ENCODE measurements at places on chromosomes 3 and 15.

DNA sequence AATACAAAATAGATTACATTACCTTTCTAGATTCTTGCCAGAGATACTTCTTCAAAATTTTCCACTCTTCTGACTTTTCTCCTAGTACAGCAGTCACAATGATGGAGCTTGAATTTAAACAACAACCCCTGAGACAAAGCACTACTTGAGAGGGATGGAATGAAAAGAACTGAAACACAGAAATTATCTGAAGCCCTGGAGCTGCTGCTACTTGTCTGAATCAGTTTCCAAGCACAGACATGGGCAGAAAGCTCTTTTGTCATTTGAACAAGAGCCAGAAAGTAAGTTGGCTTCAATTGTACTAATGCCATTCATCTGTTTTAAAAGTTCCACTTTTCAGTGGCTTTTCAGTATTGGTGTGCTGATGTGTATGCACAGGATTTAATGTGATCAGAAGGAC is 718.5 kb upstream of the ARPP21 start:
- DNase-seq: no peak

DNA sequence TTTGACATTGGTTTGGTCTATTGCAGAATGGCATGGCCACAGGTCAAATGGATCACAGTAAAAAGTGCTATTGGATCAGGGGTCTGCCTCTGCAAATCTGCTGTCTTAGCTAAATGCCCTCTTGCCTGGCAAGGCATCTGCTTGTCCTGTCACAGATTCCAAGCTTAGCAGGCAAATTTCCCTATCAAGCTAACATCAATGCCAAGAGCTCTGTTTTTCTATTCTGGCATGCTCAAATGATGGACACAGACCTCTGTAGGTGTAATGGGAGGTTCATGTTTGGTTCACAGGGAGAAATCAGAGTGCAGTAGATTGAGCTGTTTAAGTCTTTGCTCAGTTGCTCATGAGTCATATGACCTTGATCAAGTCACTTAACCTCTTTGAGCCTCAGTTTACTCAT is 54.8 kb upstream of the CPB1 start:
- DNase-seq: no peak

DNA sequence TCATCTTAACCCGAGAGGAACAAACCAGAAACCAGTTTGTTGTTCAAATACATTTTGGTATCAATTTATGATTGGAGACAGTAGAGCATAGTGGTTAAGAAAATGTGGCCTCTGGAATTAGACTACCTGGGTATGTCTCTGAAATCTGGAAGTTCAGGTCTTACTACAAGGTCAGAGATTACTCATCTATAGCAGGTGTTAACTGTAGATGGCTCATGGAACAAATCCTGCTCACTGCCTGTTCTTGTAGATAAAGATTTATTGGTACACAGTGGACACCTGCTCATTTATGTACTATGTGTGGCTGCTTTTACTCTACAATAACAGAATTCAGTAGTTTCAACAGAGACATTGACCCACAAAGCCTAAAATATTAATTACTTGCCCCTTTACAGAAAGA is 413.3 kb downstream of the CNTN6 start:
- DNase-seq: no peak

DNA sequence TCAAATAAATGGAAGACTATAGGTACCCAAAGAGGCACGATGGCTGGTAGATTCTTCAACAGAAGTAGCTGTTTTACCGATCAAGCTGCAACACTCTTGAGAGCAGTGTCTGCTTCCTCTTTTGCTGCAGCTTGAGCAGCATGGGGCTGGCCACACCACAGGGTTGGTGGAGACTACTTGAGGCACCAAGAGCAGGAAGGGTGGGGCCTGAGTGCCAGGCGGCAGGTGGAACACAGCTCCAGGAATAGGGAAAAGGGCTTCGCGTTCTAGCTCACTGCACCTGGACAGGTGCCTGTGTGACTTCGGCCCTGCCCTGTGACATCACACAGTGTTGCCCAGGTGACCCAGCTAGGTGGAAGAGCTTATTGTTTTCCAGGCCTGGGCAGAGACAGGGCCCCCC is at the start of gene CCDC33:
CCDC33 (plus strand) TSS at position 365 of the 400 bp plus-strand sequence. CDS start 394 bp downstream, outside the sequence.
- no peak for DNase-seq

GRCh38 chr15:92053753-92054316 is 200.3 kb downstream of the SLCO3A1 start:
- no peak for DNase-seq

DNA sequence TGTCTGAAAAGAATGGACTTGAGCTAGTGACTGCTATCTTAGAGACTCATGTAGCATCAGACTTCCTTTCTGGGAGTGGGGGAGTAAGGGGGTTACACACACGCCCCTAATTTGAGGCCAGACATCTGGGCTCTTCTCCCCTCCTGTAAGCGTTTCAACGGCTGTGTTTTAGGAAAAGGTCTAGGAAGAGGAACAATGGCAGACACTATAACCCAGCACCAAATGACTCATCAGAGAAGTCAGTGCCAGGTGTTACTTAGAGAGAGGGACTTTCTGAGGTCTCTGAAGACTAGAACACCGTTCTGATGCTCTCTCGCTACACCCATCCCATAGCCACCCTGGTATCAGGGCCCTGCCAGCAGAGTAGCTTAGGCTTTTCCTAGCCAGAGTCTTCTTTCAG is 65.5 kb downstream of the SSUH2 start:
- DNase-seq: no peak

- DNase-seq: no peak
Measured at GRCh38 chr3:21534462-21534861, 216.5 kb downstream of the ZNF385D start.

GRCh38 chr3:151751161-151751560 is 17.4 kb downstream of the AADACL2 start:
- no peak for DNase-seq

GRCh38 chr3:123296836-123297626 is 95.3 kb downstream of the SEC22A start:
- no peak for DNase-seq

DNA sequence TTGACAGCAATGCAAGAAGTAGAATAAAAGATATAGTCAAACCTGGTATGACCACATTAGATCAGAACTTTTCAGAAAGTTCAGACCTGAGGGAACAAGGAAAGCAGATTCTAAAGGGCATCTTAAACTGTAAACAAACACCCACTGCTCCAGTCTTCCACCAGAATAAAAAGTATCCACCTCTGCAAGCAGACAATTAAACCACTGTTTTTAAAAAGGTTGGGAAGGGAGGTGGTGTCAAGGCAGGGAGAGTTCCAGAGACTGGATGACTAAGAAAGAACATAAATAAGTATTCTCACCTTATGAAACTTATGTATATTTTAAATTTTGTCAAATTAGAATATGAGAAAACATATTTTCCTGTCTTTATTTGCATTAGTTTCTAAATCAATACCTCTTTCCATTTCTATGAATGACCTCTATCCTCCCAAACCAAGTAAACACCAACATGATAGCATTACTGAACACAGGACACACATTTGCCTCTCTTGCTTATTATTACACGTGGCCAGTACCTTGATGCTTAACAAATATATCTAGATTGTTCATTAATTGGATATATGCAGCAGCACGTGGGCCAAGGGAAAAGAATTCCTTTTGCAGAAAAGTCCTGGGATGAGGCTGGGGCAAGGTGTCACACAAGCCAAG is 31.6 kb downstream of the PIK3CB start:
- no peak for DNase-seq

GRCh38 chr3:184133840-184134745 is 1.1 kb upstream of the EIF2B5 start:
- DNase-seq: peak; percentile 61

GRCh38 chr3:153595186-153595815 is 433.3 kb downstream of the RAP2B start:
- no peak for DNase-seq
